LHCN-M2 (cell line): ENCODE measurements at places on chromosomes 6 and 20. TPM values are rescaled to one million over a fixed set of nuclear protein-coding genes. Genes with fewer than 3 reads are reported as not detected.
A peak's percentile ranks its signal among the peaks of the same experiment; 100 is the strongest.

DNA sequence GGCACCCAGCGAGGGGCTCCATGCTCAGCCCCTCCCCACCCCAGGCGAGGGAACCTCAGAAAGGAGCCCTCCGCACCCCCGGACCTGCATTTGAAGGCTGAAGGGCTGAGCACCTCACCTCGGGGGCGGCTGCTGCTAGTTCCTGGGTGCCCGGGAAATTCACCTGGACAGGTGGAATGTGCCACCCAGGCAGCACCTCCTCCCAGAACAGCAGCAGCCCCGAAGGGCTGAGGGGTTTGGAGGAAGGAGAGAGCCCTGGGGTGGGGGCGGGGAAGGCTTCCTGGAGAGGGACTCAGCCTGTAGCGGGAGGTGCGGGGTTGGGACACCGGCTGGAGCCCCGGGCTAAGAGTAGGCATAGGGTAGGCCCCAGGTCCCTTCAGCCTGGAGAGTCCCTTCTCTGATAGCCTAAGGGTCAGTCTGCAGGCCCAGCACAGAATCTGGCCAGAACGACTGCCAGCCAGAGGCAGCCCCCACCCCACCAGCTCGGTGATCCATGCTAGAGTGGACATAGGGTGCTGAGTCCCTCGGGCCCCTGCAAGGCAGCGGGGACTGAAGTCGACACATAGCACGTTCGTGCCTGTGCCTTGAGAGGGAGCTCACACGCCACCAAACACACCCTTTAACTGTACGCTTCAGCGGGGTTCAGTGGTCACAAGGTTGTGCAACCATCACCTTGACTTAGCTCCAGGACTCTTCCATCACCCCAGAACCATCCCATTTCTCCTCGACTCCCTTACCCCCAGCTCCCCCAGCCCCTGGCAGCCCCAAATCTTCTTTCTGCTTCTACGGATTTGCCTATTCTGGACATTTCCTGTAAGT lies 180.9 kb downstream of the TAF4 start:
- no peak for DNase-seq

The ABHD12 gene
- 47.8 and 48.8 TPM in 2 replicates for total RNA-seq

- DNase-seq: peak; percentile 27
These were observed 41.6 kb downstream of the CDKAL1 start for GRCh38 chr6:20575704-20576451.

DNA sequence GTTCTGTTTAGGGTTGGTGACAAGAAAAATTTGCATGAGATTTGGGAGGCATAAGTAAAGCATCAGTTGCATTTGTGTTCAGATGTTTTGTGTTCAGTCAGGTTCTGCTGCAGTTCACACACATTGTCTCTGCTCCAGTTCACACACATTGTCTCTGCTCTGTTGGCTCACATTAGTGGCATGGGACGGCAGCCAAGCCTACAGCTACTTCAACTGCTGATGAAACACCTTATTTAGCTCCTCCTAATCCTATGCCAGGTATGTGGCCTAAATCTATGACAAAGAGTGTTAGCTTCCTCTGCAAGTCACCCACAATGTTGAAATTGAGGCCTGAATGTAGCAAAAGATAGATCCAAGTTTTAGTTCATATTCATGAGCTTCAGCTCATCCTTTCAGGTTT lies 278.1 kb upstream of the SYNCRIP start:
- no peak for DNase-seq

GRCh38 chr20:47667531-47668312 lies 117.6 kb downstream of the SULF2 start:
- DNase-seq: no peak

GRCh38 chr20:986733-987355 lies 15.3 kb downstream of the RSPO4 start:
- no peak for DNase-seq

The PROKR2 gene
- total RNA-seq: not detected in 2 replicates

GRCh38 chr20:38806855-38807655 lies 1.6 kb downstream of the PPP1R16B start:
- DNase-seq: no peak

DNA sequence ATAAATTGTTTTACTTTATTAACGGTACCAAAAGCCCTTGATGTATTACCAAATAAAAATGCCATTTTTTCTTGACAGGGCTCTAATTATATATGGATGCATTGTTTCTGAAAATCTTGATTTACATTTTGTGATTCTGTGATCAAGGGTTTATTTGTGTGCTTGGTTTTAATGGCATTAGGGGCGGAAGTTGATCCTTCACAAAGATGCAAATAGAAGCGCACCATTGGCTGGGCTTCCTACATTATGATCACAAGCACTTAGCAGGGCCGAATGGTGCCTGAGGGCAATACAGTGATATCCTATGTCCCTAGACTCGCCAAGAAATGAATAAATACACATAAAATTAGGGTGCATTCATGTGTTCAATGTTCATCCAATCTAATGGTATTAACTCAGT lies 172.9 kb upstream of the UST start:
- DNase-seq: no peak

DNA sequence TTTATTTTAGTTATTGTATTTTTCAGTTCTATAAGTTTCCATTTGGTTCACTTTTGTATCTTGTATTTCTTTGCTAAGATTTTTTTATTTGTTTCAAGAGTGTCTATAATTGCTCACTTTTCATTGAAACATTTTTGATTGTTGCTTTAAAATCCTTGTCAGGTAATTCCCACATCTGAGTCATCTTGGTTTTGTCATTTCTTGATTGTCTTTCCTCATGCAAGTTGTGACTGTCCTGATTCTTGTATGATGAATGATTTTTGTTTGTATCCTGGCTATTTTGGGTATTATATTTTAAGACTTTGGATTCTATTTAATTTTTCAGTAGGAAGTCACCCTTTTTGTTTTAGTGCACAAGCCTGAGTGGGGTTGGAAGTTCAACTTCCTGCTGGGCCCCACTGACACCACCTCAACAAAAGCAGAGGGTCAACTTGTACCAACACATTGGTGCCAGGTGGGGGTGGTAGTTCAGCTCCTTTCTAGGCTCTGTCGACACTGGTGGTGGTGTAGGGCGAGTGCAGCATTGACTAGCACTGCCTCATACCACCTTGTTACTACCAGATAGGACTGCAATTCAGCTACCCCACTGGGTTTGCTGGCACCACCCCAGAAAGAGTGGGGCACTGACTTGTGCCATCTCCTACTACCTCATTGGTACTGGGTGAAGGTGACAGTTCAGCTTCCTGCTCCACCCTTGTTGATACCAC lies 8.8 kb downstream of the RSPH3 start:
- DNase-seq: no peak

- DNase-seq: no peak
These were observed 44.3 kb downstream of the PDYN start for GRCh38 chr20:1949347-1950100.

GRCh38 chr6:43772681-43773049 lies 2.7 kb downstream of the VEGFA start:
- DNase-seq: no peak

- DNase-seq: peak; percentile 56
These were observed 1.2 kb downstream of the AKAP12 start for GRCh38 chr6:151240791-151241642.

GRCh38 chr20:48779435-48779834 lies 48.4 kb downstream of the PREX1 start:
- no peak for DNase-seq

The GPR6 gene
- not detected in 2 replicates for total RNA-seq

DNA sequence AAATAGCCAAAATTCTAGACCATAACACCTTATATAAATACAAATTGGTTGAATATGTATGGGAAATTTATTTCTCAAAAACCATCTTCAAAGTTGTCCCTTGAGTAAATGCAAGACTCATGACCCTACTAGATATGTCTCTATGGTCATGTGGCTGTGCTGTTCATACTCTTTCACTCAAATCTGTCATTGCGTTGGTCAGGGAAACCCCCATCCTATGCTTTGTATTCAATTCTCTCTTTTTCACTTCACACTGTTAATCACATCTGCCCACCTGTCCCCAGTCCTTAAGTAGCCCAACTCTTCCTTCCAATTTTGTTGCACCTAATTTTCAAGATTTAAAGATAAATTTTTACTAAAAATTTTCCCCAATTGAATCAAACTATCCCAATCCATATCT lies 51.0 kb downstream of the RPS12 start:
- no peak for DNase-seq

DNA sequence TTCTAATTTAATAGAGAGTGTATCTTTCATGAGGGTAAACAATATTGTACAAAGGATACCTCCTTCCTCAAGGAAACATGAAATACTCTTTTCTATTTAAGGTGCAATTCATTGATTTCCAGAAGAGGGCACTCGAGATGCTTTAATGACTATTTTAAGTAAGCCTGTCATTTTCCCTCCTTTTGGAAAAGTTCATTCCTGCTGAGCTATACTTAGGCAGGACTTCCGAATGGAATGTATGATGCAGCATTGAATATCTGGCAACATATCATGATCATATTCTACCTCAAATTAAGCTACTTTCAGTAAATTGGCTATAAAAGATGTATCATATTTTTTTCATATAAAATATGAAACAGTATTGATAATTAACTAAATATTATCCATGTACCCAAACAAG lies 5.0 kb downstream of the DST start:
- peak; percentile 77 for DNase-seq

- DNase-seq: peak; percentile 58
These were observed 66.0 kb upstream of the UTRN start for GRCh38 chr6:144219056-144219685.

The TUBB2B gene
- total RNA-seq: 23.3 and 31.3 TPM in 2 replicates

- no peak for DNase-seq
These were observed 164.7 kb upstream of the AGPAT4 start for GRCh38 chr6:161438430-161439030.

The CENPQ gene
- 23.5 and 30.0 TPM in 2 replicates for total RNA-seq

- DNase-seq: no peak
These were observed 445.6 kb upstream of the SOX4 start for GRCh38 chr6:21147995-21148394.

The UBD gene
- not detected in 2 replicates for total RNA-seq

The ATAT1 gene
- total RNA-seq: 6.0 and 6.5 TPM in 2 replicates

DNA sequence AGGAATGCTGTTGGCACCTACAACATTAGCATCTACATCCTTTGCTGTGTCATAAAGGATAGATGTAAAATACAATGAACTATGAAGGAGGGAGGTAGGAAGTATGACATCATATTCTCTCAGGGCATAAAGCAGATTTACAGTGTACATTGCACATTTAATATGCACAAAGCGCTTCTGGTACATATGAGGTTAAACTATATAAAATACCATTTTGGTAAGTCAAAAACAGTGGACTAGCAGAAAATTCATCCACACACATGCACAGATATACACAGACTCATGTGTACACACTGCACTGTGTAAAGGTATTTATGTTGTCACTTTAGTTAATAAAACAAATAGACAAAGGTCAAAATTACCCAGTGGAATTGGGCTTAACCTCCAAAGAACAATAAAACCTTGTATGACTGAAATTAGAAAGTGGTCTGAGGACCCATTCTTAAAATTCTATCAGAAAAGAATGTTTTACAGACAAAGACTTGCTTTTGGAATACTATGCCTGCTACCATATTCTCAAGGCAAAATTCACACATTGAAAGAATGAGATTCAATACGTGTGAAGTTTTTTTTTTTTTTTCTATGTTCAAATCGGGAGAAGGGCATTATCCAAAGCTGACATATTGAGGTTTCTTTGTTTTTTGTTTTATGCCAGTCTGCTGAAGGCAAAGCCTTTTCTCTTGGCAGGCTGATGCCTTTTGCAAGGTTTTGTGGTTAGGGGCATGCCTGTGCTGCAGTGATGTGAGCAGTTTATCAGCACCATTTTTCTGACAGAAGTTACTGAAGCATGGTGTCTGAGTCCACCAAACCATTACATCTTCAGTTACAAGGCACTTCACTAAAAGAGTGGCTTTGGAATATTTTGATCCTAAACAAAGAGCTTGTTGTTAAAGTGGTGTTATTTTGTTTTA lies 199.0 kb downstream of the PLCB1 start:
- DNase-seq: no peak

The KIF25 gene
- not detected in 2 replicates for total RNA-seq

GRCh38 chr6:16105854-16106253 lies 23.0 kb upstream of the MYLIP start:
- no peak for DNase-seq

The BTNL2 gene
- total RNA-seq: not detected in 2 replicates

The PLCG1 gene
- total RNA-seq: 75.9 and 81.2 TPM in 2 replicates

The PNPLA1 gene
- not detected in 2 replicates for total RNA-seq

- DNase-seq: no peak
These were observed 14.9 kb downstream of the FGD2 start for GRCh38 chr6:37020381-37020780.

The BNIP5 gene
- total RNA-seq: not detected in 2 replicates

The STMND1 gene
- total RNA-seq: not detected in 2 replicates

The LAMA5 gene
- total RNA-seq: 7.2 and 29.2 TPM in 2 replicates
